ENCODE measurements at places on chromosomes 4 and X. TPM values are rescaled to one million over a fixed set of nuclear protein-coding genes. Genes with fewer than 3 reads are reported as not detected.

The GRIA3 gene
- total RNA-seq, result 4.4 TPM

The ANOS1 gene
- total RNA-seq, result 3.2 TPM

The CENPI gene
- total RNA-seq, result 1.2 TPM

The NRK gene
- 0.49 TPM for total RNA-seq

The OPN1MW2 gene
- not detected for total RNA-seq

The TRIM61 gene
- not detected for total RNA-seq

The SUPT20HL1 gene
- not detected for total RNA-seq

The WDR17 gene
- 2.0 TPM for total RNA-seq

The LUZP4 gene
- total RNA-seq, result not detected

The KDR gene
- total RNA-seq, result 19.4 TPM

The SATL1 gene
- total RNA-seq, result not detected

The CYSLTR1 gene
- total RNA-seq, result 0.98 TPM

The RBMXL3 gene
- not detected for total RNA-seq
